ENCODE measurements at places on chromosomes 2 and 18.
A peak's percentile ranks its signal among the peaks of the same experiment; 100 is the strongest.

GRCh38 chr18:31233621-31234275, 71.1 kb upstream of the DSC1 start:
- no peak for DNase-seq

- no peak for DNase-seq
Measured at GRCh38 chr2:8125741-8126711, 555.8 kb upstream of the ID2 start.

- no peak for DNase-seq
Measured at GRCh38 chr2:31197669-31198068, 19.6 kb downstream of the CAPN14 start.

GRCh38 chr2:169005994-169006393, 25.1 kb downstream of the ABCB11 start:
- DNase-seq: no peak

DNA sequence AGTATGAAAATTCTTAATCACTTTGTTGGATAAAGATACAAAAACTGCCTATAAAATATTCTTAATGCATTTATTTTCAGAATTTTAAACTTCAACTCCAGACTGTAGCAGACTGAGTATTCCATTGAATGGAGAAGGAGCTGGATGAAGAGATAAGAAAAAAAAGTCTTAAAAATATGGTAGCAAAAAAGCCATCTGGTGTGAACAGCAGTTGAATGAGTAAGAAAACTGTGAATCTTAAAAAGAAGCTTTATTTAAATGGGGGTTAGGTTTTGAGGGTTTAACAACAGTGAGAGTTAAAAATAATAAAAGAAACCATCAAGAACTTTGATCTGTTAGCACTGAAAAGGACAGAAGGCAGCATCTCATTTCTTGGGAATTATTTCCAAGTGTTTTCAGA, 91.5 kb downstream of the KCNH7 start:
- DNase-seq: no peak

DNA sequence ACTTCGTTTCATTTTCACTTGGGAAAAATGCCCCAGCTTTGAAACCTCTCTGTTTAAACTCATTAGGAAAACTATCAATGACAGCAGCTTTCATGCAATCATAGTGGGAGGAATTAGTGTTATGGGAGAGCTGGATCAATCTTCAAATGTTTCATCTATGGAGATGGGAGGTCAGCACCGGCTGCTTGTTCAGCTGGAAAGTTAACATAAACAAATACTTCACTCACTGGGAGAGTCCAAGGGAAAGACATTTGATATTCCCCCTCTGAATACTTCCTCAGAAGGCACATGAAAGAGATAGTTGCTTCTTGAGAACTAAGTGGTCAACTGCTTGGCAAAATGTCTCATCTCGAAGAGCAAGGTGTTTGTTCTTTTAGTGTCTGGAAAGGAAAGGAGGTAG, 7.3 kb downstream of the LYPD1 start:
- no peak for DNase-seq

DNA sequence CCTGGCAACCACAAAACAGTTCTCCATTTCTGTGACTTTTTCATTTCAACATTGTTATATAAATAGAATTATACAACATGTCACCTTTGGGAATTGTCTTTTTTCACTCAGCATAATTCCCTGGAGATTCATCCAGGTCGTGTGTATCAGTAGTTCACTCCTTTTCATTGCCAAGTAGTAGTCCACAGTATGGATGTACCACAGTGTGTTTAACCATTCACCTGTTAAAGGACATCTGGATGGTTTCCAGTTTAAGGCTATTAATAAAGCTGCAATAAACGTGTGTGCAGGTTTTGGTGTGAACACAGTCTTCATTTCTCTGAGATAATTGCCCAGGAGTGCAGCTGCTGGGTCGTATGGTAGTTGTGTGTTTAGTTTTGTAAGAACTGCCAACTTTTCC, 35.7 kb downstream of the COPS7B start:
- DNase-seq: no peak

GRCh38 chr2:213189001-213189899, 37.8 kb upstream of the IKZF2 start:
- no peak for DNase-seq

GRCh38 chr2:71702071-71702970, 249.0 kb downstream of the DYSF start:
- peak; percentile 17 for DNase-seq

DNA sequence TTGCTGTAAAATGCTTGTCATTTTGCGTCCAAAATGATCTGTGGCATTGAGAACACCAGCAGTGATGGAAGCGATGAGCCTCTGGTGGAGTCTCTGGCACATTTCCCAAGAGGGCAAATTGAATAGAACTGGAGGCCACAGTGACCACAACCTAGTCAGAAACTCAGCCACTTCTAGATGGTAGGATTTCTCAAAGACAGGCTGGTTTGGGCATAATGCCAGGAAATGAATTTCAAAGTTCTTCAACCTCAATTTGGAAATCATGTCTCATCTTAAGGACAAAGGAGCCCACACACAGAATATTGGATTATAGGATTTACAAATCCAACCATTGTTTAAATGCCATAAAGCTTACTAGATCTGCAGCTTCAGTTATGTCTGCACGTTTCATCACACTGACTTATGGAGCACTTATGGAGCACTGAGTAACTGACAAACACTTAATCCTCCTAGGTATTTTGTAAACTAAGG, 132.1 kb downstream of the COL6A3 start:
- DNase-seq: no peak

GRCh38 chr2:105581555-105581944, 163.2 kb upstream of the NCK2 start:
- no peak for DNase-seq

DNA sequence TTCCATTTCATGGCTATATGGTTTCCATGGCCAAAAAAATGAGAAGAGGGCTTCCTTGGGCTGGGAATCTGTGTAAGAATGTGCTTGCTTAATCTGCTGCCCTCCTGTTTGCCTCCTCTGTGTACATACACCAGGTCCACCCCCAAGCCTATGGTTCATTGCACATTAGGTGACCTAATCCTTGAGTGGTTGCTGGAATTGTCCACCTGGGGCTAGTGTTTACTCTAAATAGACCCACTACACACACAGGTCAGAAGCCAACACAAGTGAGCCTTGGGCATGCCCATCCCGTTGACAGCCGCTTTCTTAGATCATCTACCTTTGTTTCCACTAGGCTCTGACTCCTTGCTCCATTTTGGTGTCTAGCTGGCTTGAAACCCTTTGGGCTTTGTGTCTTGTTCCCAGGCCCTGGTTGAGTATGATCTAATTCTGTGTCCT, 59.2 kb upstream of the ATL2 start:
- no peak for DNase-seq

GRCh38 chr2:43896906-43897305, 58.1 kb downstream of the ABCG8 start:
- no peak for DNase-seq

DNA sequence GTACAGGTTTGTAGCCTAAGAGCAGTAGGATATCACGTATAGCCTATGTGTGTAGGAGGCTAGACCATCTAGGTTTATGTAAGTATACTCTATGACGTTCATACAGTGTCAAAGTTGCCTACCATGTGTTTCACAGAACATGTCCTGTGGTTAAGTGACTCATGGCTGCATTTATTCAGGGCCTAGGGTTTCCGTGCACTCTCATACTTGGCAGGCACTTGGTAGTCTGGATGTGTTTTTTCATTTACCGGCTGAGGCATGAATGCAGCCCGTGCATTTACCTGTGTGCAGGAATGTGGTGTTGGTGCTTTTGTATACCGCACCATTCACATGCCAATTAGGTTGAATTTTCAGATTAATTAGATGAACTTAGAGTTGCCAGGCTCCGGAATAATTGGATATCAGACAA, 43.4 kb downstream of the MYL12B start:
- DNase-seq: peak; percentile 33

DNA sequence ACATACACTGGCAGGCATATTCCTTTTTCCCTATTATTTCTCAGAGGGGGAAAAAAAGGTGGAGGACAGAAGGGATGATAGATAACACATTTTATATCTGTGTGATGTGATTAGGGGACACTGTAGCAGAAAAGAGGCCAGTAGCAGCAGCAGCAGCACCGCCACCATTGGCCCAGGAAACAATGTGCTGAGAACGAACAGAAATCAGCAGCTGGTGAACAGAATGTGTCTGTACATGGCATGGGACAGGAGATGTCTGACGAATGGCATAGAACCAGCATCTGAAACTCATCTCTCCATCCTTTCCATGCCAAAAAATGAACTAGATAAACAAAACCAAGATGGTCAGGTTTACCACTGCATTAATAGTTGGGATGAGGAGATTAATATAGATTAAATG, 936.1 kb upstream of the ACVR2A start:
- no peak for DNase-seq

- DNase-seq: no peak
Measured at GRCh38 chr2:54161660-54162424, 46.4 kb downstream of the ACYP2 start.

- DNase-seq: no peak
Measured at GRCh38 chr18:24187689-24188088, 48.8 kb downstream of the CABYR start.

DNA sequence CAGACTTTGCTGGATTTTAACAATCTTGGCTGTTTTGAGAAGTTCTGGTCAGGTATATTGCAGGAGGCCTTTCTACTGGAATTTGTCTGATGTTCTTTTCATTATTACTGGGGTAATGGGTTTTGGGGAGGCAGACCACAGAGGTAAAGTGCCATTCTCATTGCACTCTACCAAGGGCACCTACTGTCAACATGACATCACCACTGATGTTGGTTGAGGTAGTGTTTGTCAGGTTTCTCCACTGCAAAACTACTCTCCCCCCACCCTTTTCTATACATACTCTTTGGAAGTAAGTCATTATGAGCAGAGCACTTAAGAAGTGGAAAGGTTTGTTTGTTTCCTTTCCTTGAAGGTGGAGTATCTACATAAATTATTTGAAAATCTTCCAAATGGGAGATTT, 27.0 kb downstream of the PRKD3 start:
- no peak for DNase-seq

- peak; percentile 41 for DNase-seq
Measured at GRCh38 chr18:45336448-45336847, 278.8 kb upstream of the SLC14A2 start.

DNA sequence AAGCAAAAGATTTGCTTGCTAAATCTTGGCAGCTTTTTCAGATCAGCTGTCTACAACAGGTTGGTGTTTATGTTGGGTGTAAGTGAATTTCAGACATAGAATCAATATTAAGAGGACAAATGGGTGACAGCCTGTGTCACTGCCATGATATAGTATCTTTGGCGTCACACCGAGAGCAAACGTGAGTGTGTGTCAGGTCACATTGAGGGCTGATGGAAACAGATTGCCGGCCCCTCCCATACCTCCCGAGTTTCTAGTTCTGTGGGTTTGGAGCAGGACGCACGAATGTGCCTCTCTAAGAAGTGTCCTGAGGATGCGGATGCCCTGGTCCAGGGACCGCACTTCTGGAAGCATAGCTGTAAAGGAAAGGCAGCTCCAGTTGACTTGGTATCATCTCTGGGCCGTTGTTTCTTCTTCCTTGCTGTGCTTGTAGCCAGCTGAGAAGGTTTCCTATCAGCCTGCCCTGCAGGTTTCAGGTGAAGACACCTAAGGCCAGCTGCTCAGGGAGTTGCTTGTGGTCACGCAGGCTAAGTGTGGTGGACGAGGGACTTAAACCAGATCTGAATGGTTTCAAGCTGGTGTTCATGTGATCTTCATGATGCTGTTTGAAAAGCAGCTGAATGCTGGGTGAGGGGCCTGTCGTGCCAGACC, 6.4 kb downstream of the AGAP1 start:
- no peak for DNase-seq

DNA sequence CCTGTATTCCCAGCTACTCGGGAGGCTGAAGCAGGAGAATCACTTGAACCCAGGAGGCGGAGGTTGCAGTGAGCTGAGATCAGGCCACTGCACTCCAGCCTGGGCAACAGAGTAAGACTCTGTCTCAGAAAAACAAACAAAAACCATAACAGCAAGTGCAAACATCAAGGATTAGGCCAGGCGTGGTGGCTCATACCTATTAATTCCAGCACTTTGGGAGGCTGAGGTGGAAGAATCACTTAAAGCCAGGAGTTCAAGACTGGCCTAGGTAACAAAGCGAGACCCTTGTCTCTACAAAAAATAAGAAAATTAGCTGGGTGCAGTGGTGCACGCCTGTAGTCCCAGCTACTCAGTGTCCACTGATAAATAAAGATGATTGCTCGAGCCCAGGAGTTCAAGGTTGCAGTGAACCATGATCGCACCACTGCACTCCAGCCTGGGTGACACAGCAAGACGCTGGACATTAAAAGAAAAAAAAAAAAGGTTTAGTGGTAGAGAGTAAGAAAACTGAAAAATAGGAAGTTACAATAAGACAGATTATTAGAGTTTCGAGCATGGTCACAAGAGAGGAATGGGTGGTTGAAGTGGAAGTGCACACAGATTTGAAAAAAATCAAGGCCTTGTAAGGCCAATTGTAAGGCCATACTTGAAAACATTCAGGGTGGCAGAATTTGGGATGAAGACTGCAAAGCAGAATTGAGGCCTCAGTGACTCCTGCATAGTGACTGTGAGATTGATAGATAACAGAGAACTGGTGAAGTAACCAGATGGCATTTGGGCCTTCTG, 6.4 kb upstream of the KCMF1 start:
- no peak for DNase-seq

DNA sequence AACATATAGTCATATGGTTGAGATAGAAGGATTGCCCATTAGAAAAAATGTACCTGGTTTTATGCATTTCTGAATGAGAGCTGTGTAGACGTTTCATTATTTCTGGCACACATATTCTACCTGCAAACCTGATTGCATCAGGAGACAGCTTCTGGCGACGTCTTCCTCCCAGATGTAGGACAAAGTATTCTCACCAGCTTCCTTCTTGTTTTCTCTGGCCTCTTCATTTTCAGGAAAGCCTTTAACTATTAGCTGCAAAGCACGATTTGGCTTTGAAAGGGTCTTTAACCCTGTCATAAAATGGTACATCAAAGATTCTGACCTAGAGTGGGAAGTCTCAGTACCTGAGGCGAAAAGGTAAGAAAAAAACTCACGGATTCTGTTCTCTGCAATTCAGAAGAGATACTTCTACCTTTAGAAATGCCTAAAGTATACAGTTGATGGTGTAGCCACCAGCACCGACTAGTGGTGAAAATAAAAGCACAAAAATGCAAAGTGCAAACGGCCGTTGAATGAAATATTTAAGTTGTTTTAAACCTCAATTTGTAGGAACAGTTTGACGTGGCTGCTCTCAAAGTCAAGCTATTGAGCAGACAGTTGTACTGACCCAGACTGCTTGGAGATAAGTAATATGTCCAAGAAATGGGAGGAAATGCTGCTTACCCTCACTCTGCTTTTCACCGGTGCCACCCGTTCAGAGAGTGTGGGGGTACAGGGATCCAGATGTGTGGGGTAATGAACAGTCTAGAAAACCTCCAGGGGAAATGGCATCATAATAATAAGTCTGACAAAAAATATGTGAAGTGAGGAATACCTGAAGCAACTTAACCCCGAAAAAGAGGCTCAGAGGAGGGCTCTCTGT, 20.2 kb downstream of the IL18RAP start:
- no peak for DNase-seq
